NCI-H146 (cell line): ENCODE measurements at places on chromosomes 3 and 15.

- no peak for DNase-seq
Observed at GRCh38 chr3:52820736-52821135, 9.7 kb downstream of the ITIH4 start.

GRCh38 chr3:123075359-123075758, 8.5 kb downstream of the PDIA5 start:
- DNase-seq: no peak

- no peak for DNase-seq
Observed at GRCh38 chr15:39183164-39183881, 397.6 kb upstream of the THBS1 start.

GRCh38 chr3:61015859-61016258, 235.4 kb downstream of the FHIT start:
- DNase-seq: no peak

GRCh38 chr15:40263024-40263754, 19.7 kb downstream of the ANKRD63 start:
- no peak for DNase-seq

GRCh38 chr15:83327041-83327440, 42.6 kb upstream of the BNC1 start:
- no peak for DNase-seq

DNA sequence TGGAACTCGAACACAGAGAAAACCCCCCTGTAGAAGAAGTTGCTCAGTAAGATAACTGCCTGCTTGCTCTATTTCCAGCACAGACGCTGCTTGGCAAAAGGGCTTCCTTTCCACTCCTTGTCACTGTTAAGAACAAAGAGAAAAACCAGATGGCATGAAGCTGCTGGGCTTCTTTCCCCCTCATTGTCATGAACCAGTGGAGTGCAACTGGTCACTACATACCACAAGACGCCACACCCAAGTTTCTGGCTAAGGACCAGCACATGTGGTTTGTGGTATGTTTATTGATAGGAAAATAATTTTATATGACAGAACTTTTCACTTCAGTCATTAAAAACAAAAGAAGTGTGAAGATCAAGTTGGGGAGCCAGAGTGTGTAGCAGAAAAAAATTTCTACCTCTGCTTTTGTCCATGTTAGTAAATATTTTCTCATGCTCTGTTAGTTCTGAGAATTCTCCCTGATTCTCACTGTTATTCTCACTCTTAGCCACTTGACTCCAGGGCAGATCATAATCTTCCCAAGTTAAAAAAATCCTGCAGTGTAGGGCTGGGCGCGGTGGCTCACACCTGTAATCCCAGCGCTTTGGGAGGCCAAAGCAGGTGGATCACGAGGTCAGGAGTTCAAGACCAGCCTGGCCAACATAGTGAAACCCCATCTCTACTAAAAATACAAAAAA, 37.9 kb downstream of the CLK3 start:
- DNase-seq: no peak

GRCh38 chr3:138974462-138974861, 27.4 kb downstream of the FOXL2NB start:
- DNase-seq: no peak

DNA sequence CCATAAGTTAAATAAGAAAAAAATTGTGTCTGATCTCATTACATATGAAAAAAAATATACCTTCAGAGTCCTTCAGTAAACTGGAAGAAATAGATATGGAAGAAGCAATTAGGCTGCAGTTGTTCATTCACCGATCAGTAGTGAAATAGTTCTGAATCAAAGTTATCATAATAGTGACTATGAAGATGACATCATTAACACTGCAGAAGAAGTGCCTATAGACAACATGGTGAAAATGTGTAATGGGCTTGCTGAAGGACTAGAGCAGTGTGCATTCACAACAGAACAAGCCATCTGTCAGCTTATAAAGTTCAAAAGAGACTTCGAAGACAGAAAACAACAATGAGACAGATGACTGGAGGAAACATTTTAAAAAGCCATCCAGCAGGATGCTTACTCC, 144.5 kb downstream of the NAALADL2 start:
- DNase-seq: no peak

DNA sequence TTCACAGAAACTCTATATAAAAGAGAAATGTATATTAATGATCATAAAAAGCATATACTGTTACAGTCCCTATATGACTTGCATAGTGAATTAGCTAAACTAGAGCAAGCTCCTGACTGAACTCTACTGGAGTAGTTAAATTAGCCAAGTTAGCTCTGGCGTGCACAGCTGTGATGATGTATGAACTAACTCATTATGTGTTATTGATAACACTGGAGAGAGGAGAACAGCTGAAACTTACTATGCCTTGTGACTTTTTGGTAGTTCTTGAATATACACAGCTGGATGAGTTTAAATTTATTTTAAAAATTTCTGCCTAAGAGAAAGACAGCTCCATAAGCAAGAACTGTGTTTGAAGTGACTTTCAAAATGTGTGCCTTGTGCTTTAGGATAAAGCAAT, 8.1 kb downstream of the TIPARP start:
- DNase-seq: peak; percentile 35

DNA sequence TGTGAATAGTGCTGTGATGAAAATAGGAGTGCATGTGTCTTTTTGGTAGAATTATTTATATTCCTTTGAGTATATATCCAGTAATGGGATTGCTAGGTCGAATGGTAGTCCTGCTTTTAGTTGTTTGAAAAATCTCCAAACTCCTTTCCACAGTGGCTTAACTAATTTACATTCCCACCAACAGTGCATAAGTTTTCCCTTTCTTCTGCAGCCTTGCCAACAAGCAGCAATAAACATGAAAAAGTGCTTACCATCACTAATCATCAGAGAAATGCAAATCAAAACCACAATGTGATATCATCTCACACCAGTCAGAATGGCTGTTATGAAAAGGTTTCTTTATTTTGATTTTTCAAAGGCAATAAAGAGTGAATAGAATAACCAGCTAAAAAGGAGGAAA, 1105.9 kb downstream of the NAALADL2 start:
- DNase-seq: no peak

DNA sequence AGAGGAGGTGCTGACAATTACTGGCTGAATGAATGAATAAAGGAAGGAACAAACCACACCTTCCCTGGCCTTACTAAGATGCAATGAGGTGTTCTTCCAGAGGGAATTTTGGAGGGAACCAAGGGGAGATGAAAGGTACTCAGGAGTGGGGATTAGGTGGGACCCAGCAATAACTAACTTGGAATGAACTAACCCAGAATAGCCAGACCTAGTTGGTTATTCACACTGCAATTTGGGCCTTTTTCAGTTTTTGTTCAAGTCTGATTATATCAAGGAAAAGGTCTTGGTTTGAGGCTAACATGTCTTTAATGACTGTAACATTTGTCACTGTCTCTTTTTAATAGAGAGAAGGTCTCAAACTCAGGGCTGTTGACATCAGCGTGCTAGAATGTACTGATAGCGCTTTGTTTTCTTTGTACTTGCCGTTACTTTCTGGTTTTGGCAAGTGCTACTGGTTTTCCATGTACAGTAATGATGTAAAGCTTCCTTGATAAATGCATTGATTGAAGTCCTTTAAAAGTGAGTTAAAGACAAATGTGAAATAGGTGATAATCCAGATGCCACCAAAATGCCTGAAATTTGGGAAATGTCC, 3.2 kb upstream of the PLXND1 start:
- DNase-seq: no peak

DNA sequence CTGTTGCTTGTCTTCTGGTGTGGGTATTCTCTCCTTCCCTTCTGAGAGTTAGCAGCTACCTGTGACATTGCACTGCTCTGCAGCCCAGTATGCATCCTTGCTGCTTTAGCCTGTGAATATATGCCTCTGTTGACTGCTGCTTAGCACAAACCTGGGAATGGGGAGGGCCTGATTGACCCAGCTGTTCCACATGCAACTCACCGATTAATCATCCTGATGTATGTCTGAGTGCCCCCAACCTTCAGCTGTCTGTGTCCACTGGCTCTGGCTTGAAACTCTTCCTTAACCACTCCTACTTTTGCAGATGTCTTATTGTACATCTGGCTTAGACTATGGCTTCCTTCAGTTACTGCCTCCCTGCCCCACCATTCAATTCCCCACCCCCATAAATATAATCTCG, 119.1 kb downstream of the RASA2 start:
- no peak for DNase-seq

GRCh38 chr3:39671116-39671515, 138.3 kb upstream of the MYRIP start:
- no peak for DNase-seq

DNA sequence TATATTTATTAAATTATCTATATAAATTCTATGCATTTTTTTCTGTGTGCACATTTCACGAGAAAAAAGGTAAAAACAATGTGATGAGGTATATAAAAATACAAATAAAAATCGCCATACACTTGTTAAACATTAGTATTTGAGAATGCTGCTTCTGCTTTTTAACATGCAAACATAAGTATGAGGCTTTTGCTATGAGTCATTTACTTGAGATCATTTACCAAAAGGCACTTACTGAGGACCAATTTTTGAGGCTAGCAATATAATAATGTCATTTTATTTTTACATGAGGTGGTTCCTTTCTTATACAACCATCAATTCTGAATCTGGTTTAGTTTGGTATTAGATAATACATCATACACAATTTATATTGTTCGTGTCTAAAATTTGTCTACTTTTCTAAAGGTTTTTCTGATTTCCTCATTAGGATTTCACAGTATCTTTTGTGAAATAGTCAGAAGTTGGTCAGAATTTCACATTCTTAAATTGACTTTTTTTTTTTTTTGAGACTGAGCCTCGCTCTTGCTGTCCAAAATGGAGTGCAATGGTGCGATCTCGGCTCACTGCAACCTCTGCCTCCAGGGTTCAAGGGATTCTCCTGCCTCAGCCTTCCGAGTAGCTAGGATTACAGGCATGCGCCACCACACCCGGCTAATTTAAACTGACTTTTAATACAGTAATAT, 25.6 kb downstream of the DCUN1D1 start:
- no peak for DNase-seq

GRCh38 chr3:156010829-156011228, 109.5 kb upstream of the KCNAB1 start:
- DNase-seq: no peak

GRCh38 chr15:35928847-35929246, 382.9 kb upstream of the DPH6 start:
- no peak for DNase-seq

GRCh38 chr15:93209690-93210445, 120.9 kb upstream of the RGMA start:
- DNase-seq: no peak

GRCh38 chr3:55567615-55568014, 80.5 kb upstream of the WNT5A start:
- no peak for DNase-seq

DNA sequence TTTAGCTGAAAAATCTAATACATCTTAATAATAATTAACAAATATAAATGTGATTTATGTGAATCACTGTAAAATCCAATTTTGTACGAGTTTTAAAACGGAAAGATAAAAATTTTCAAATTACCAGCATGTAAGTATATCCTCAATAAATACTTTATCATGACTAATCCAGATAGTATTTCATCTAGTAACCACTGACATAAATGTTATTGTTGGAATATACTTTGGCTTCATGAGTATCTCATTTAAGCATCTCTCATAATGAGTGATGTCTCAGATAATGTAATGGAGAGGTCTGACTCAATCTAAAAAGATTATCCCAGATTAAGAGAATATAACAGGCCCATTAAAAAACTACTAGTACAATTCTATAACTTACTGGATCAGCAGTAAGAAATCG, 216.3 kb downstream of the STAG1 start:
- no peak for DNase-seq

GRCh38 chr3:54514416-54514815, 392.1 kb downstream of the CACNA2D3 start:
- DNase-seq: no peak

DNA sequence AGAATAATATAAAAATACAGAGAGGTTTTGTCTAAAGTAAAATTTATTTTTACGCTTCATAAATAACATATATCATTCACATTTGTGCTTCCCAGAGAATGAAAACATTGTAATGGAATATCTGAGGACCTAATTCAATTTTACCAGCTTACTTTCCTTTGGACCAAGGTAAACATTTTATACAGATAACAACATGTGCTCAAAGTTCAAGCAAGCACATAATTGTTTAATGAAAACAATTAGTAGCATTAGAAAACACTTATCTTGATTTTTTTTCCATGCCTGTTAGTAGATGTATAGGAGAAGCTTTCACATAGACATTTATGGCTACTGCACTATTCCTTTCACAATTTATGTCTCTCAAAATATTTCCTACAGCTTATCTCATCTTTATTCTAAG, 400.0 kb downstream of the ZIC1 start:
- DNase-seq: no peak

- DNase-seq: no peak
Observed at GRCh38 chr3:191333298-191333880, 3.1 kb upstream of the UTS2B start.

GRCh38 chr15:35725353-35725752, 179.4 kb upstream of the DPH6 start:
- no peak for DNase-seq

- DNase-seq: no peak
Observed at GRCh38 chr3:57989646-57990045, 18.6 kb upstream of the FLNB start.

DNA sequence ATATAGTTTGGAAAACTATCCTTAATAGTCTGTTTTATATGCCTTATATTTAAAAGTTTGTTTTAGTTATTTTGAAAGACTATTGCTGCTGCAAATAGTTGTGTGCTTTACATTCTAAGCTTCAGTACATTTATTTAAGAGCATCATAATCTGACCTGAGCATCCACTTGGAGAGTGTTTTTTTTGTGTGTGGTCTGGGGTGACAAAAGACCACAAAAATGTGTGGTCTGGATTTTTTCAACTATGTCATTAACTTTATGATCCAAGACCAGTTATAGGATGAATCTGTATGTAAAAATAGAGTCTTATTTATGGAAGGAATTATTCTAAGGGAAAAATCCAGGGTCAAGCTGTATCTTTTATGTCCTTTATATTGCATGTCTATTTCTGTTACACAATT, 77.4 kb downstream of the SLTM start:
- no peak for DNase-seq

DNA sequence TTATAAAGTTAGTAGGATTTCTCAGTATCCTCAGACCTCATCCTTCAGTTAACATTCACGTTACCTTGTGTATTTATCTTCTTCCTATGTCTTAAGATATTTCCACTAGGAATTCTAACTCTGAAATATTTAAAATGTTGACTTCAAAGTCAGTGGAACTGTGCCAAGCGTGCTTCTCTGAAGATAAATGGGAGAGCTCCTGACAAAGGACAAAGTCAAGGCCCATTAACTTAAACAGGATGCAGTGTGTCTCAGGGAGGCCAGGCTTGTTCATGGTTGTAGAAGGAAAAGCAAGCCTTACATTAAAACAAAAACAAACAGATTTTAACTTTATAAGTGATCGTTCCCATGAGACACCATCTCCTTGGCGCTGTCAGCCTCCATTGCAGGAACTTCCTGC, 41.5 kb downstream of the ABHD17C start:
- peak; percentile 26 for DNase-seq

- DNase-seq: peak; percentile 47
Observed at GRCh38 chr3:128416578-128417211, 50.0 kb downstream of the DNAJB8 start.

GRCh38 chr15:31361764-31362515, 35.3 kb downstream of the KLF13 start:
- DNase-seq: no peak
